Transverse colon (tissue), 4 donors: ENCODE measurements at places on chromosomes 6 and 20.

DNA sequence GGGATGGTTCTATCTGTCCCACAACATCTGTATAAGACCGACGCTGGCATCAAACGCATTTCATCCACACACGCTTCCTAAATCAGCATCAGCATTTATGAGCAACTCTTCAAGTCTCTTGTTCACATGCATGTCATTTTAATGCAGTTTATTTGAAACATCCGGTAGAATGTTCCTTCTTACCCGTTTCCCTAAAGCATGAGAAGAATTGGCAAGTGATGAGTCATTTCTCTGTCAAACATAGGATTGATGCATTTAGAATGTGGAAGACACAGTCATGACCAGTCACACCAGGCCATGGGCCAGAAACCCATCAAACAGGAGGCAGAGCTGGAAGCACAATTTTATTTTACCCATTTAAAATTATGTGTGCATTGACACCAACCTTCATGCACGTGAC lies 122.8 kb downstream of the UST start:
- DNase-seq = no peak

DNA sequence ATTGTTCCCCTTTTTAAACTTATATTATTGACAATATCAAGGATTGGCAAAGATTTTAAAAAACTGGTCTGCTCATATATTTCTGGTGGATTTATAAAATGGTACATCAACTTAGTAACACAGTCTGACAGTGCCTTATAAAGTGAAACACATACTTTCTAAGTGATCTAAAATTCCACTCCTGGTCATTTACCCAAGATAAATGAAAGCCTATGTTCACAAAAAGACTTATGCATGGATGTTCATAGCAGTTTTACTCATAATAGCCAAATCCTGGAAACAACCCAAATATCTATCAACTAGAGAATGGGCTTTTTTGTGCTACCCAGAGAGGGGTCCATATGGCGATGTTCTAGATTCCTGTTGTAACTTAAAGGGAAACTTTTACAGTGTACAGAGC lies 222.4 kb upstream of the FAM83B start:
- DNase-seq = no peak

DNA sequence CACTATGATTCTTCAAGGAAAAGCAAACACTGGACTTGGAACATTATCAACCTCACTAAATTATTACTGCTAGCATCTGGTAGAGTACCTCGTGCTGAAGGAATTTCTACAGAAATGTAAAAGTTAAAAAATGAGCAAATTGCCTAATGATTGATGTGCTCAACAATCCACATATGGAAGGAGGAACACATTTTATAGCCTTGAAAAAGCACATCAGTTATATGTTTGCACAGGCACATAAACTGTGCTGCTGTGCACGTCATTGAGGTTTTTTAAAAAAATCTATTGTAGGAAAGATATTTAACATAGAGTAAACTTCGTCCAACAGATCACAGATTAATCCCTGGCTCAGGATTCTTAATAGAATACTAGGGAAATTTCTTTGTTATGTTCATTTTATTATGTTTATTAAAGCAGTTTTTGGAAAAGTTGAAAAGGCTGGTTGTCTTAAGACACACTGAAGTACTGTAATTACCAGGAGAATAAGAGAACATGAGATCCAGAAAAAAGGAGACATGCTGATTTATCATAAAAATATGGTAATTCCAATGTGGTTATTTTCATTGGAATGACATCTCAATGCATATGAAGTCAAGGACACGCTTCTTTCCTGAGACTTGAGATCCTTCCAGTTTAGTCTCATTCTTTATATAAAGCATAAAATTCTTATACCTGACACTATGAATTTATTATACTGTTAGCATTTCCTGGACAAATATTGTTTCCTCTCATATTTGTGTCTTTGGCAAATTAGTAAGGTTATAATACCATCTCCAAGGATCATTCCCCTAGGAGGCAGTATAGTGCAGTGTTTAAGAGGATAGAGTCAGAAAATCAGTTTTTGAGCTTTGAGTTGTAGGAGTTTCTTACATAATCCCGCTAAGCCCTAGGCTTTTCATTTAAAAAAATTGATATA lies 511.1 kb downstream of the TENT5A start:
- no peak for DNase-seq

- no peak for DNase-seq
Measured at GRCh38 chr6:47162793-47163192, 120.7 kb upstream of the ADGRF1 start.

DNA sequence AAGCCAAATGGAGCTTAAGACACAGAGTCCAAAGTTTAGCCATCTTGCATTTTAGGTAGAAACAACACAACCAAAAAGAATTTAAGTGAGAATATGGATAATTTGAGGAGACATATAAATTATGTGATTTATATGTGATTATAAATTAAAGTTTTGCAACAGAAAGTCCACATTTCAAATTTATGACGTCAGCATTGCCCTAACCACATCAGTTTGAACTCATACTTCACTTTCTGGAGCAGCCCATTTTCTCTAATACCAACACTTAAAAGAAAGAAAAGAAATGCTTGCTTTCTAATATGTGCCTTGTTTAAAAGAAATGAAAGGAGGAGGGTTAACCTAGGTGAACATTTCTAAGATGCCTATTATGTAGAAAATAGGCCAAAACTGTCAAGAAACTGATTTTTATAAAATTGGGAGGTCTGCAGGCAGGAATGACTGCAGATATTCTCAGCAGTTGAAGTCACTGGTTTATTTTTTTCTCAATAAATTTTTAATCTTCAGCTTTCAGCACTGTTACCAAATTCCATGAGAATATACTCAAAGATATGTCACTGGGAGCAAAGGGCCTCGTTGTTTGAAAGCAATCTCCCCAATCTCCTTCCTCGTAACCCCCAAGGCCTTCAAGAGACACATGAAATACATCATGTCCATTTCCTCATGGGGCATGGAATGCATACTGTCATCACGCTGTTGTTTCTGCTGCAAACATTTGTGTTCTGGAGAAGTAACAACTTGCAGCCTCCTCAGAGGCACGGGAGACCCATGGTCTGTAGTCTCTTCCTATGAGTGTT lies 137.8 kb downstream of the SOD2 start:
- no peak for DNase-seq

DNA sequence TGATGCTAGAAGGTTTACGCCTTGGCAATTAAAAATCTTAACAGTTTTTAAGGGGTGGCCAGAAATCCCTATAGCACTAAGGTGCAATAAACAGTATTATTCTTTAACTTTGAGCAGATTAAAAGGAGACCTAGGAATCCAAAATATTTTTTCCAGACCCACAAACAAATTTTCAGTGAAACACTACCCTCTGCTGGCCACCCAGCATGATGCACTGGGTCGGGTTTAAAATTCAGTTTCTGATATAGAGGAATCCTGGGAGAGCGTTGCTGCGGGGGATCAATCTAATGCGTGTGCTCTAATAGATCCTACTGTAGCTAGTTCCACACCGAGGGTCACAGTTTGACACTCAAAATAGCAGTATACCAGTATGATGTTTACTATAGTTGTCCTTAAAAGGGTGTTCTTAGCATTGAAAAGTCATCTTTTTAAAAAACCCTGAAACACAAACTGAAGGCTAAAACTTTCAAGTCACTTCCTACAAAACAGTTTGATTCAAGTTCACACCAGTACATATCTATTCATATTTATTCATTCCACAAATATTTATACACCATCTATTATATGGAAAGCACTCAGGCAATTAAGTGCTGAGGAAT lies 10.2 kb downstream of the UBE3D start:
- peak; percentile 27 for DNase-seq

- DNase-seq = no peak
Measured at GRCh38 chr6:132587424-132587823, 2.1 kb downstream of the TAAR5 start.

- no peak for DNase-seq
Measured at GRCh38 chr6:73699676-73700459, 3.9 kb downstream of the CD109 start.

DNA sequence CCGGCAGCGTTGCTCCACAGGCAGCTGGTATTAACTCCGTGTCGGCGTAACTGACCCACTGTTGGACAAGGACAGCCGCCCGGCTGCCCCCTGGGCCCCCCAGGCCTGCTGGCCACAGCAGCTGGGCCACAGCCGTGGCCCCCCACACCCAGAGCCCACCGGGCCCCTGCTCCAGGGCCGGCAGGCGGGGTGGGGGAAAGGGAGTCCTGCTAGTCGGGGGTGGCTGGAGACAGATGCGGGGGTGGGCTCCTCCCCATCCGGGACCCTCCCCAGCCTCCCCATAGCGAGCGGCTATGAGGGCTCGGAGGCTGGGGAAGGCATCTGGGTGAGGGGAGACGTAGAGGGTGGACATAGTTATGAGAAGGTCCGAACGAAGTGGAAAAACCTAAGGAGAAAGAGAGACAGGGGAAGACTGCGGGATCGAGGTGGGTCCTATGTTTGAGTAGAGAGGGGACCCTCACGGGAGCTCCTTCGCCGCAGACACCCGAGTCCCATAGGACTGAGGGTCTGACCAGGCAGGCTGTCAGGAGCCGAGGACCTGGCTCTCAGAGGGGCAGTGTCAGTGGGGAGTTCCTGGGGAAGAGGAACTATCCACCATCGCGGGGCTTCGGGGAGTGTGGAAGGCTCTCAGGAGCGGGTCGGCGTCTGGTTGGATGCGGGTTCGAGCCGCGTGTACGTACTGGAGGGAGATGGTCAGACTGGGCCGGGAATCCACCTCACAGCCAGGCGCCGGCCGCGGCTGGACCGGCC lies 511 bp downstream of the VARS1 start:
- DNase-seq = no peak

GRCh38 chr6:125020385-125020784 lies 58.1 kb downstream of the RNF217 start:
- no peak for DNase-seq

GRCh38 chr6:75089921-75090320 lies 115.9 kb downstream of the COL12A1 start:
- no peak for DNase-seq

DNA sequence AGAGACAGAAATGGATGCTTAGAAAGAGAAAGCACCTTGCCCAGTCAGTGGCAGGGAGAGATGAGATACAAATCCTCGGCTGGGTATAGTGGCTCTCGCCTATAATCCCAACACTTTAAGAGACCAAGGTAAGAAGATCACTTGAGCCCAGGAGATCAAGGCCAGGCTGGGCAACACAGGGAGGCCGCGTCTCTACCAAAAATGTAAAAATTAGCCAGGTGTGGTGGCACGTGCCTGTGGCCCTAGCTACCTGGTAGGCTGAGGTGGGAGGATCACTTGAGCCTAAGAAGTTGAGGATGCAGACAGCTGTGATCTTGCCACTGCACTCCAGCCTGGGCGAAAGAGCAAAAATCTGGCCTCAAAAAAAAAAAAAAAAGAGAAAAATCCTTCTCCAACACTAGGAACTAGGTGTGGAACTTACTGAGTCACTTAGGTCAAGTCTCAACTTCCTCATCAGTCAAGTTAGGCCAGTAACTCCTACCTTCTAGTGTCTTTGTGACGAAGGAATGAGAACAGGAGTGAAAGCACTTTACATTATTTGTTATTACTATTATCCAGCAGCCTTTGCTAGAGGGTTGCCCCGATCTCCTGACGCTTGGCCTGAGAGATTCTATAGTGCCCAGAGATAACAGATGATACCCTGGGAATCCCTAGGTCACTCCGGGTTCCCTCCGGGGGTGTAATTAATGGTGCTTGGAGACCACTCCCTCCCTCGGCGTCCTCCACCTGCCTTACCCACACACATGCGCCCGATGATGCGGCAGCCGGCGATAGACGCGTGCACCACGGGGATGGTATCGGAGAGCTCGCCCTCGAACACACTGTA lies 918 bp downstream of the EIF6 start:
- no peak for DNase-seq

GRCh38 chr20:9051508-9051907 lies 17.4 kb upstream of the PLCB4 start:
- no peak for DNase-seq

- peak; percentile 75 for DNase-seq
Measured at GRCh38 chr6:11172501-11173327, 59.8 kb downstream of the NEDD9 start.

GRCh38 chr20:38136421-38137245 lies 28.4 kb downstream of the TGM2 start:
- DNase-seq = no peak

GRCh38 chr20:19100975-19101374 lies 111.5 kb upstream of the SLC24A3 start:
- DNase-seq = no peak

GRCh38 chr20:63176427-63177133 lies 39.4 kb downstream of the YTHDF1 start:
- no peak for DNase-seq

DNA sequence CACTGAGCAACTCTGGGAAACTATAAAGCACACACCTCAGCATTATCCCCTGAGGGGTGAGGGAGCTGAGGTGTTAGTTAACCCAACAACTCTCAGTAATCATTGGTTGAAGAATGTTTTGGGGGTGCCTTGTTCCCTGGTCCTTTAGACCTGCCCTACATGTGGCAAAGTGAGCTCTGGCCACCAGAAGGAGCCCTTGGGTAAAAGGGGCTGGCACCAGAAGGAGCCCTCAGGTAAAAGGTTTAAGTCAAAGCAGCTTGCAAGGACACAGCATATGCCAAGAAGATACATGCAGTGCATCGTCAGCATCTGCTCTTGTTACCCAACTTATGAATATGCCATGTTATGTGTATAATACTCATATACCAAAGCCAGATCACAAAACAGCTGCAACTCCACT lies 1081.7 kb downstream of the KIF16B start:
- DNase-seq = no peak

GRCh38 chr6:11650025-11650696 lies 112.6 kb downstream of the TMEM170B start:
- DNase-seq = no peak

GRCh38 chr6:57324538-57324937 lies 7.1 kb downstream of the PRIM2 start:
- DNase-seq = no peak
